Activated T-cell treated with anti-CD3 and anti-CD28 coated beads, Interleukin-2, amount 50 U/mL, for 72 hours (primary cell): ENCODE measurements at places on chromosomes 7 and 10. TPM values are rescaled to one million over a fixed set of nuclear protein-coding genes. Genes with fewer than 3 reads are reported as not detected.

PON3 gene
- total RNA-seq: 0.31 TPM

DNA sequence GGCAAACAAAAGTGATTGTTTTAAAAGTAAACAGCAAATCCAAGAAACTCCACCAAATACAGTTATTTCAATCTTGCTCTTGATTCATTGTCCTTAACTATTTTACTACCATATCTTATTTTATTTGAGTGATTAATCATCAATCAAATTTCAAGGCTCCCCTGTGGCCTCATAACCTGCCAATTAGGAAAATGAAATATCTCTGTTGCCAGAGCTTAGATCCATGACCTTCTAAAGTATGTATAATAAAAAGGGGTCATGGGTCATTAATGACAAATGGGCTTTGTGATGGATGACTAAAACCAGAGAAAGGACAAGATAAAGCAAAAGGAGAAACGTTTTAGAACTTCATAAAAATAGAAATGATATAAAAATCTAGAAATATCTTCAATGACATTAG, 28.5 kb downstream of the NRCAM start:
- H3K36me3 ChIP-seq: no peaks in the 10 kb centered on the region
- no peak overlapping the region for H3K27ac ChIP-seq
- H3K4me3 ChIP-seq: no peak overlapping the region

DNA sequence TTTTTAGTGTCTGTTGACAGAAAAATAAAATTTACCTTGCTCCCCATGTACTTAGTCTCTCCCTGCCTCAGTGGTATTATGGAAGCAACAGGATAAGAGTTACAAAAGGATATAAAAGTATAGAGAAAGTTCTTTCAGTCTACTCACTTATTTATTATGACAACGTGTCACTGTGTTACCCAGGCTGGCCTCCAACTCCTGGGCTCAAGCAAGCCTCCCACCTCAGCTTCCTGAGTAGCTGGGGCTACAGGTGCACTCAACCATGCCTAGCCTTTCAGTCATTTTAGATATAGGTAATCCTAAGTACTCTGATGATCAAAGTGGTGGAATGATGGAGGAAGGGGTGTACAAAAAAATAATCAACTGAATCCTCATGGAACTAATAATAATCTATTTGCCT, 215.2 kb upstream of the MKLN1 start:
- peaks cover 14% of the 10 kb centered on the region for H3K36me3 ChIP-seq
- H3K27me3 ChIP-seq: peaks cover 11% of the 10 kb centered on the region
- no peak overlapping the region for H3K4me3 ChIP-seq
- no peak for DNase-seq

CABCOCO1 gene
- total RNA-seq: not detected

HIPK2 gene
- total RNA-seq: 28.7 TPM

OR2A1 gene
- not detected for total RNA-seq

TMEM139 gene
- total RNA-seq: 1.3 TPM

IRF5 gene
- 23.1 TPM for total RNA-seq

DNA sequence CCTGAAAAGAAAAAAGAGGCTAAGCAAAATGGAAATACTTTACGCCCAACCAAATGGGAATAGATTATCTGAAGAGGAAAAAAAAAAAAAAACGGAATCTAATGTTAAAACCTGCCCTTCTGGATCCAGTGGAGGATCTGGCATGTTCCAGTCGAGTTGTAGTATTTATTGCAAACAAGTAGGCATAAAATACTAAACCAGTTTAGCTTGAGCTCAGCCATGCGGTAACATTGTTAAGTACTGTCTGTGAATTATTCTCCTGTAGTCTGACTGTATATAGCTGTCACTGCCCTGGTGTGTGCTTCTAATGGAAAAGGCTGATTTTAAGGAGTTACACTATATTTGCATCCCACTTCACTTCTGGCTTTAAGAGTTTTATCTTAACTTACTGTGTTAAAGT, 40.3 kb downstream of the CELF2 start:
- peaks cover 2% of the 10 kb centered on the region for H3K36me3 ChIP-seq
- no peak overlapping the region for H3K27ac ChIP-seq
- H3K27me3 ChIP-seq: peaks cover 8% of the 10 kb centered on the region

- H3K4me1 ChIP-seq: no peaks in the 10 kb centered on the region
- no peaks in the 10 kb centered on the region for H3K27me3 ChIP-seq
- DNase-seq: no peak
- H3K4me3 ChIP-seq: no peak overlapping the region
- no peak overlapping the region for H3K27ac ChIP-seq
These were observed 93.1 kb downstream of the CDK14 start for GRCh38 chr7:90689260-90689659.

- no peak overlapping the region for H3K4me3 ChIP-seq
- no peaks in the 10 kb centered on the region for H3K36me3 ChIP-seq
- no peaks in the 10 kb centered on the region for H3K27me3 ChIP-seq
- H3K4me1 ChIP-seq: no peaks in the 10 kb centered on the region
These were observed 1172.9 kb upstream of the AUTS2 start for GRCh38 chr7:68425377-68425776.

GRCh38 chr7:141001122-141001521, 13.6 kb downstream of the MRPS33 start:
- H3K4me3 ChIP-seq: no peak overlapping the region
- no peak for DNase-seq
- H3K4me1 ChIP-seq: no peaks in the 10 kb centered on the region

SPDYE9 gene
- not detected for total RNA-seq
